Left kidney (tissue), 8 donors: ENCODE measurements at places on chromosomes 7 and 10.

GRCh38 chr10:77072361-77072835 lies 565.2 kb downstream of the KCNMA1 start:
- DNase-seq: peak; percentile 18

- no peak for DNase-seq
Observed at GRCh38 chr10:2197663-2198062, 460.3 kb upstream of the ADARB2 start.

- DNase-seq: no peak
Observed at GRCh38 chr7:101936611-101937231, 119.3 kb downstream of the CUX1 start.

DNA sequence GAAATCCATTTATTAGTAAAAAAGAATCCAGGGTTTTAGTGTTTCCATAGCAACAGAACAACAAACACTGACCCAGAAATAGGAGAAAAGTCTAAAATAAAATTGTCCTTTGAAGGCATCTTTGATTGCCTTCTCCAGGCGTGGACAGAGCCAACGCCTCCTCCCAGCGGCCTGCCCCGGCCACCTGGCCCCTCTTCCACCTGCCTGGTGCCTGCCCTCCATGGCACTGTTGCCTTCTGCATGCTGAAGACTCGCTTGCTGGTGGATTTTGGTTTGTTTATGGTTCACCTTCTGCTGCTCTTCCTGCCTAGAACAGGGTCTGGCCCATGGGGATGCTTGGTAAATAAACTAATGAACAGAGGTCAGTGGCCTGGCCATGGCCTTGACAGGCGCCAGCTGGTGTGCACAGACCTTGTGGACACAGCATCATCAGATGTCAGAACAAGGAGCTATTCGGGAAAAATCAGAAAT lies 107.4 kb downstream of the DYNC2I1 start:
- no peak for DNase-seq

GRCh38 chr10:86592413-86592812 lies 61.9 kb upstream of the OPN4 start:
- DNase-seq: no peak
